ENCODE measurements at places on chromosomes 2 and 18.
A peak's percentile ranks its signal among the peaks of the same experiment; 100 is the strongest.

GRCh38 chr2:231218366-231218765 lies 19.9 kb downstream of the ARMC9 start:
- no peak for DNase-seq

GRCh38 chr18:77087393-77088141 lies 45.0 kb downstream of the MBP start:
- peak; percentile 71 for DNase-seq

GRCh38 chr2:207674826-207675225 lies 36.6 kb upstream of the CCNYL1 start:
- no peak for DNase-seq

DNA sequence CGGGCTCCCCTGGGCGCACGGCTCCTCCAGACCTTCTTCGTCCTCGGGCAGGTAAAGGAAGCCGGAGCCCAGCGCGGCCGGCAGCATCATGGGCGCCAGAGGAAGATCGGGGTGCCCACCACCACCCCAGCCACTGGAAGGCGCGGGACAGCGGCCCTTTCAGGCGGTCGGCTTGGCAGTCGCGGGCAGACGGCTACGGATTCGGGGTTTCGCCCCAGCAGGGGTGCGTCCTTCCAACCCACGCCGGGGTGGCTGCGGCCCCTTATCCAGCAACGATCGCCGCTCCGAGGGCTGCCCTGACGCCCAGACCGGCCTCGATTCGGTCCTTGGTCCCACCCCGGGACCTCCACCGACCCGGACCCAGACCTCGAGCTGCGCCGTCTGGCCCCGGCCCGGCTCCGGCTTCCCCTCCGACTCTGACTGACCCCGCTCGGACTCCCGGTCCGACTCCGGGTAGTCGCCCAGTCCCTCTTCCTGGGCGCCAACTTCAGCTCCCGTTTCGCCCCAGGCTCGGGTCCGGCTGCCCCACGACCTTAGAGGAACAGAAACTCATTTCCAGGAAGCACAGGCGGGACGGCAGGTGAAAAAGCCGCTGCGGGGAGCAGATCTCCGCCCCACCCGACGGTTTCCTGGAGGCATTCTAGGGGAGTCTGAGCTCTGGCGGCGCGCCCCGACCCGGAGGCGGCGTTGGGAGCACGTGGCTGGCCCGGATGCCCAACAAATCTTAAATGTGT lies 30.2 kb upstream of the SSB start:
- peak; percentile 47 for DNase-seq

DNA sequence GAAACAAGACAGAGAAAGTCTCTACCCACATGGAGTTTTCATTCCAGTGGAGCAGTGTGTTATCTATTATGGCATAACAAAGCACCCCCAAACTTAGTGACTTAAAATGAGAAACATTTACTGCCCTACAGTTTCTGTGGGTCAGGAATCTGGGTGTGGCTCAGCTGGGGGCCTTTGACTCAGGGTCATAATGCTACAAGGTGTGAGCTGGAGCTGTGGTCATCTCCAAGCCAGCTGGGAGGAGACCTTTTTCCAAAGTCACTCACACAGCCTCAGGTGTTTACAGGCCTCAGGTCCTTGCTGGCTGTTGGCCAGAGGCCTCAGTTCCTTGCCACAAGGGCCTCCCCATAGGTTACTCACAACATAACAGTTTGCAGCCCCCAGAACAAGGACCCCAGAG lies 169.2 kb downstream of the ETAA1 start:
- DNase-seq, result no peak

DNA sequence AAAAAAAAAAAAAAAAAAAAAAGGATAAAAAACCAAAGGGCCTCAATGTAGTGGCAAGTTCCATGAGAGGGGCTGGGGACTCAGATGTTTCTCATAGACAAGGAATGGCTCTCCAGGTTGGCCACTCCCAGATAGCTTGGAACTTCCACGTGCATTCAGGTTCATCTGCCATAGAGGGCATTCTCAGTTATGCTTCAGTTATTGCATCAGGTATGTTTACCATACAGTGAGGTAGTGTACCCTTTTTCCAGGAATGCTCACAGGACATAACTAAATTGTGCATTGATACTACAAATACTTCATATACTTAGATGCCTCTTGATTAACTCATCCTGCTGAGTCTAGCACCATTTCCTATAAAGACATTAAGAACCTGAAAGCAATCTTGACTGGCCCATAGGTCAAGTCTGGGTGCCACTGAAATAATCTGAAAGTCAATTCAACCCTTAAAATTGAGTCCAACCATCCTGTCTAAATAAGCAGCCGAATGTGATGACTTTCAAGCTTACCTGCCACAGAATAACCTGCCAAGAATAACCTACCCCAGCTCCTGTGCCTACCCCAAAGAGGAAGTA lies 14.6 kb upstream of the KLHL23 start:
- no peak for DNase-seq

- DNase-seq, result no peak
These were observed 24.4 kb downstream of the SERTAD2 start for GRCh38 chr2:64629329-64629781.

- no peak for DNase-seq
These were observed 31.9 kb upstream of the CREG2 start for GRCh38 chr2:101419096-101419663.

Measured in lower lobe of right lung (tissue), 2 donors.